ENCODE measurements at places on chromosomes 7 and 10.

DNA sequence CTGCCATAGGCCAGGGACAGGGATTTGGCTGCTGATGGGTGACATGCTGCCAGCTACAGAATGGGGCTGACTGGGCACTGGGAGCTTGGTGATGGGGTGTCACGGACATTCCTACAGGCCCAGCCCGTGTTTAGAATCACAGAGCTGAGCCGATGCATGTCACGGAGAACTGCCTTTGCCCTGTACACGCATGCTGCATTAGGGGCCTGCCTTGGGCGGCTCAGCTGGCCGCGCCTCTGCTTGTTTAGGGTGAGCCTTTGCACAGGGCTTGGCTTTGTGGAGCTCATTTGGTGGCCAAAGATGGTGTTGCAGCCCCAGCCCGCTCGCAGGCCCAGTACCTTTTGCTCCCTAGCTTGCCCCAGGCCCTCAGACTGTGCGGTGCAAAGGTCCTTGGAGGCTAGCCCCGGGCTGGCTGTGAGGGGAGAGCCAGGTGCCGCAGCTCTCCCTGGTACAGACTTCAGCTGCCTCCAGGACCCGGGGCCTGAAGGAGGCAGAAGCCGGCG, 108.4 kb upstream of the BTBD16 start:
- no peak for DNase-seq

DNA sequence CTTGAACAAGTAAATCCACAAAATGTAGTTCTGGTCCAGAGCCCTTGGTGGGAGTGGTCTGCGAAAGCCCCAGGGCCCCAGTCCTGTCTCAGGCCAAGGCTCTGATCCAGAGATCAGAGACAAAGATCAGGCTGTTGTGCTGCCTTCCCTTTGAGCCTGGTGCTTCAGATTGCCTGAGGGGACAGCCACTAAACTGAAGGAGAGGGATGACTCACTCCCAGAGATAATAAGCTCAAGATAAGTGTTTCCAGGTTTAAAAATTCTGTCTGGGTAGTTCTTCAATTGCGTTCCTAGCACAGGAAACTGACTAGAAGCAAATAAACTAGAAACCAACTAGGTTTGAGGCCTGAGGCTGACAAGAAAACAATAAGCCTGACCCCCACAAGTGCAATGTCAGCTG, 190.2 kb downstream of the RAMP3 start:
- no peak for DNase-seq

GRCh38 chr10:10826125-10826524, 191.5 kb upstream of the CELF2 start:
- no peak for DNase-seq

DNA sequence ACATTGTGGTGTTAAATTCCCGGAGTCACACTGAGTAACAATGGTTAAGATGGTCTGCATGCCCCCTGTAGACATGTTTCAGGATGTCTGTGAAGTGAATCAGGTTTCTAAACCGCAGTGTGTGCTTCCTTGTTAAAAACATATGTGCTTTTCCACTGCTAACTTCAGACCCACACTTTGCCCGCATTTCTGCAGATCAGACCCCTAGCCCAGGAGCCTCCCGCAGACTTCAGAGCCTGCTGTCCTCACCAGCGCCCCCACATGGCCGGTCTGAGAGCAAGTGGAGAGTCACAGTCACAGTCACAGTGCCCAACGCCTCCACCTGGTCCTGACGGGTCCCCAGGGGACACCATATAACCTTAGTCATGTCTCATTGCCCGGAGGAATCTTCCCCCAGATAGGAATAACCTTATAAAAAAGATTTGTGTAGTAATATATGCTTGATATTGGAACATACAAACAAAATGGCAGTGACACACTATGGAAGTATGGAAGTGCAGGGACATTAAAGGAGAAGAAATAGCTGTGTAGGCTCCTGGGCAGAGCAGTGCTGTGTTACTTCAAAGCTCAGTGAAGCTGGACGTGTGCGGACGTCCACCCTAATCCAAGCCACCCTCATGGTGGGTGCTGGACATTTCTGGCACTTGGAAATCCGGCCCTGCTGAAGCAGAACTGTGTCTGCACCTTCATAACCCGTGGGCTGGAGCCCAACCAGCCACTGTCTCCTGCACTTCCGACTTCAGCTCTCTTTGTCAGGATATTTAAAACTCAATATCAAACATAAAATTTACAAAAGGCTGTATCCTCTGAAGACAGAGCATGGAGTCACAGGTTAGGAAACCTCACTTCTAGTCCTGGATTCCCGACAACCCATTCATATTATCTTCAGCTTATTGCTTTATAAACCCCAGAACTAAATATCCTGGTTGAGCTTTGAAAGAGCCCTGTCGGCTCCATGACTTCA, 29.0 kb downstream of the GSTO2 start:
- peak; percentile 37 for DNase-seq

DNA sequence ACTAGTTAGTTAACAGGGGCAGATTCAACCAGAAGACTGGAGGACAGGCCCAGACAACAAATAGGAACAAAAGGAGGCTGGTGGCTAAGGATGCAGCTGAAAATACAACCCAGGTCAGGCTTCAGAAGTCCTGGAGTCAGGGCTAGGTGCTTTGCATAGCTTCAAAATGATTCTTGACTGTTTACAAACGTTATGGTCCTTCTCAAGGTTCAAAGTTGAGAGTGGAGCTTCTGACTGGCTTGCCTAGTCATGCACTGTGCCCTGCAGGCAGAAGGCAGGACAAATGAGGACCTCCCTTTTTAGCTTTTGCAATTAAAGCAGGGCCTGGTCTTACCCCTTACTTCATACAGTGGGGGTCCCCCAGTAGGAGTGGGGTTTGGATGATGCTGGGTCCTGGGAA, 4.4 kb upstream of the CDH23 start:
- no peak for DNase-seq

DNA sequence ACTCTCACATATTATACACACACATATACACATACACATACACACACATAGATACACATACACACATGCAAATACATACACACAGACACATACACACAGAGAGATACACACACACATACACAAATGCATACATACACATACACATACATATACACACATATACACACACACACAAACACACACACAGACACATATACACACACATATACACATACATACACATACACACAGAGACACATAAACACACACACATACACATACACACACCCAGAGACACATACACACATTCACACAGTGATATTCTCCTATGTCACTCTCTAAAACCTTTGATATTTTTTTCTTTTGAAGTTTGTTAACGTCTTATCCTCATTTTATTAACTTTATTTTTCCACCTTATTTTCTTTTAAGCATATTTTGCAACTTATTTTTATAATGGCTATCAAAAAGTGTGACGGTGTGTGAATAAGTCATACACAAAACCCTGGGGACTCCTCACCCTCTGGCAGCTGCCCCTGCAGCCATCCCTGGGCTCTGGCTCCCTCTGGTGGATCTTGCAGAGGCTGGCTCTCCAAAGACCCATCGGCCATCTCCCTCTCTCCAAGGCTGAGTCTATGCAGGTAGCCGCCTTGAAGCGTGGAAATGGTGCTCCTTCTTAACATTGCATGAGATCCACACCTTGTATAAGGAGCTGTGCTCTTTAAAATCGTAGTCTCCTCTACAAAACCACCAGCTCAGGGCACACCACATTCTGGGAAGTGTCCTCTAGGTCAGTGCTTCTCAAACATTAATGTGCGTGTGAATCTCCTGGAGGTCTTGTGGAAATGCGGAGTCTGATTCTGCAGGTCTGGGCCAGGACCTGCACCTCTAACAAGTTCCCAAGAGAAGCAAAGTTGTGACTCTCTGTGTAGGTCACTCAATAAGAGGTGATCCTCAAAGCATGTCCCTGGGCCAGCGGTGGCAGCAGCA, 4.1 kb upstream of the C10orf120 start:
- DNase-seq = peak; percentile 47

- DNase-seq = no peak
Observed at GRCh38 chr7:1632916-1633785, 36.9 kb upstream of the ELFN1 start.

DNA sequence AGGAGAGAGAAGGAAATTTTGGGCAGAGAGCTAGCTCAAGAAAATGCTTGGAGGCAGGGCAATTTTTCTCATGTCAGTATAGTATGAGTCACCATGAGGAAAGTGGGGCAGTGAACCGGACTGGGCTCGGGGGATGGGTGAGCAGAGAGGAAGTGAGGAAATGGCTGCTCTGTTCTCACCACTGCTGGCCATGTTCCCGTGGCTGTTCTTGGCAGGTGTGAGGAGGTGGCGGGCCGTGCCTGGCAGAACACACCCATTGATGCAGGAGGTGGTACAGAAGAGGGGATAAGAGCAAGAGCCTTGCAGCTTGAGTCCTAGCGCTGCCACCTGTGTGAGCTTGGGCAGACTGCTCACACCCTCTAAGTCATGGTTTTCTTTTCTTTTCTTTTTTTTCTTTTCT, 304.4 kb upstream of the LYZL1 start:
- no peak for DNase-seq

DNA sequence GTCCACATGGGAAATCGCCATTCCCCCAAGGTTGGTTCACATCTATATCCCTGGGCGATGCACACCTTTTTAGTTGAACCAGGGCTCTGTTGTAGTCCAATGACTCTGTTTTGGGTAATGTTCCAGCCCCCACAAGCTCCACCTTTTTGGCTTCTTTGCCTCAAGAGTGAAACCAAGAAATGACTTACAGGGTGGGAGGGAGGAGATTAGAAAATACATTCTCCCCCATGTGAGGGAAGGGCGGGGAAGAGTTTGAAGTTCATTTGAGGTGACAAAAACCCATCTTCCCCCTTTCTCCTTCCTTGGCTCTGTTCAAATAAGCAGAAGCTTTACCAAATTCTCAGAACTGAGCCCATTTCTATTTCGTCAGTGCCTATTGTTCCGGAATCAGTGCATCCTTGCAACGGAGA, 82.8 kb downstream of the GATA3 start:
- DNase-seq = no peak

GRCh38 chr10:69061305-69062161, 26.4 kb upstream of the SRGN start:
- DNase-seq = peak; percentile 44

DNA sequence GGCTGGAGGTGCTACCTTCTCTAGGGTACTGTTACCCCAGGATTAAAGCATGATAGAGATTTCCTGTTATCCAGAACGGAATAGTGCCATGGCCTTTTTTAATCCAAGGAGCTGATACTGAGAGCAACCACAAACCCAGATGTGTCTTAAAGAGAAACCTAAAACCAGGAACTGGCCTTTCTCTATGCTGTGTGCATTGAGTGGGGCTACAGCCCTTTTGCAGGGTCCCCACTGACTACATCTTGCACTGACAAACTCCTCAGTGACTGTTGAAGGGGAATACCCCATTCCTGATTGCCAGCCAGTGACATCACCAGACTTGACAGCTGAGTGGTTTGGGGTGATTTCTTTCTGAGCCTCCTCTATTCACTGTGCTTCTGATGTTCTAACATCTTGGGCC, 81.9 kb upstream of the CAPZA2 start:
- DNase-seq = no peak

GRCh38 chr10:66783316-66783715, 142.5 kb upstream of the LRRTM3 start:
- no peak for DNase-seq

DNA sequence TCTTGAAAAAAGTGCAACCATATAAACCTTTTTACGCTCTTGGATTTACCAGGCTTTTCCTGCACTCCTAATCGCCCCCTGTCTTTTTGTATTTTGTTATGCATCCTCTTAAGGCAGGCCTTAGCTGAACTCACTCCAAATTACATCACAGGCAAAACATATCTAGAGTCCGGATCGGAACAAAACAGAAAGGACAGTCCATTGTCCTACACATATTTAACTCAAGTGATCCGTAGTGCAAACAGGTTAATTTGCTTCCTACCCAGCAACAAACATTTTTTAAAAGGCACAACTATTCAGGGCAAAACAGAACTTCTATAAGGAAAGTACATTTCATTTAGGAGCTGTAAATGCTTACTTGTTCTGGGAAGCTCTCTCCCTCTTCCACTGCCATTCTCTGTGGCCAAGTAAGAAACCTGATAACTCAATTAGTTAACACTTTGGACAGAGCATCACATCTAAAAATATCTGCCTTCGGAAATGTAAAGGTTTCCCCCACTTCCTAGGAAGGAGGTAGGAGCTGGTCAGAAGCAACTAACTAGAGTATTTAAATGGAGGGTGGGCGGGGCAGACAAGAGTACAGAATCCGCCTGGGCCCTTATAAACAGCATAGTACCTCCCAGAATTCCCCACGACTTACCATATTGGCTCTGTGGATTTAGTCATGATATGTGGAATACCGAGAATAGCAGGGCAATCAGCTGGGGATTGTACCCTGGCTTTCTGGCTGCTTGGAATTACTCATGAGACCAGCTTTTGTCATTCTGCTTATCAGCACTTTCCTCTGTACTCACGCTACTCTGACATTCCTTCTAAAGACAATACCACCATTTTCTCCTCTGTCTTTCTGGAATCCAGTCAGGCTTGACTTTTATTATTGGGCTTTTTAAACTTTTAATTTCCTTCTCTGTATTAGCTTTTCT, 89.5 kb downstream of the ANK3 start:
- no peak for DNase-seq

GRCh38 chr10:133013463-133013862, 71.1 kb upstream of the CFAP46 start:
- DNase-seq = no peak

- DNase-seq = peak; percentile 47
Observed at GRCh38 chr7:134767520-134768168, 11.8 kb upstream of the CALD1 start.

- DNase-seq = no peak
Observed at GRCh38 chr7:27631391-27631790, 31.3 kb downstream of the HIBADH start.

DNA sequence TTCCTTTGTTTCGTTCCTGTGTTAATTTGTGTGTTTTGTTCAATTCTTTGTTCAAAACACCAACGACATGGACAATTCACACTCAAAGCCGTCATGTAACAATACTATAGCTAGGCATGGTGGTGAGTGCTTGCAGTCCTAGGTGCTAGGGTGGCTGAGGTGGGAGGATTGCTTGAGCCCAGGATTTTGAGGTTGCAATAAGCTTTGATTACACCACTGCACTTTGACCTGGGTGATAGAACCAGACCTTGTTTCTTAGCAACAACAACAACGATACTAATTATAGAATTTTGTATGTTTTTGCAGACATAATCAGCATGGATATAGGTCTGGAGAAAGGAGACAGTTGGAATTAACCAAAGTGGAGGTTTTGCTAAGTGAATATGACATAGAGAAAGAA, 936.2 kb downstream of the PCDH15 start:
- no peak for DNase-seq

- DNase-seq = peak; percentile 35
Observed at GRCh38 chr10:62805231-62806099, 945 bp downstream of the ADO start.

DNA sequence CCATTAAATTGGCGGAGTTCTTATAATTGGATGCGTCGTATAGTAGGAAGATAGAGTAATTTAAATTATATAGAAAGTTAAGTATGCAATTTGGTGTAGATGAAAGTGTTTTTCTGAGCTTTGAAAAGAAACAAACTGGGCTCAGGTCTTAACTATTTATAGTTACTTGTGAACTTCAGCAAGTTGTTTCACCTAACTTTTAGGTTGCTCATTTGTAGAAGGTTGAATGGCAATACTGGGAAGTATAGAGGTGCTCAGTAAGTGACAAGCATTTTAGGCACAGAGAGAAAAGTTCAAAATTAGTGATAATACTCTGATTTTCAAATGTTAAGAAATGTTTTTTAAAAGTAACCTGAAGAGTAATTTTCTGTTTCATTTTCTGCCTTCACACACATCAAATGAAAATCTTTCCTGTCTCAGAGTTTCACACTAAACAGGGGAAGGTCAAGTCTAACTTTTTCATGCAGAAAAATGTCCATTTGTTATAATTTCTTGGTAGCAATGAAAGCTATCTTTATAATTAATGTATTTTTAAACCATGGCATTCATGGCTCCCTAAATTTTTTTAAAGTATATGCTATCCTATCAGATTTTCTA, 146.5 kb downstream of the PHF14 start:
- DNase-seq = no peak

GRCh38 chr10:22620140-22620857, 94.1 kb downstream of the PIP4K2A start:
- no peak for DNase-seq
